Germinal center (tissue), 1 donor: ENCODE measurements at places on chromosomes 3 and 15.
A peak's percentile ranks its signal among the peaks of the same experiment; 100 is the strongest.

DNA sequence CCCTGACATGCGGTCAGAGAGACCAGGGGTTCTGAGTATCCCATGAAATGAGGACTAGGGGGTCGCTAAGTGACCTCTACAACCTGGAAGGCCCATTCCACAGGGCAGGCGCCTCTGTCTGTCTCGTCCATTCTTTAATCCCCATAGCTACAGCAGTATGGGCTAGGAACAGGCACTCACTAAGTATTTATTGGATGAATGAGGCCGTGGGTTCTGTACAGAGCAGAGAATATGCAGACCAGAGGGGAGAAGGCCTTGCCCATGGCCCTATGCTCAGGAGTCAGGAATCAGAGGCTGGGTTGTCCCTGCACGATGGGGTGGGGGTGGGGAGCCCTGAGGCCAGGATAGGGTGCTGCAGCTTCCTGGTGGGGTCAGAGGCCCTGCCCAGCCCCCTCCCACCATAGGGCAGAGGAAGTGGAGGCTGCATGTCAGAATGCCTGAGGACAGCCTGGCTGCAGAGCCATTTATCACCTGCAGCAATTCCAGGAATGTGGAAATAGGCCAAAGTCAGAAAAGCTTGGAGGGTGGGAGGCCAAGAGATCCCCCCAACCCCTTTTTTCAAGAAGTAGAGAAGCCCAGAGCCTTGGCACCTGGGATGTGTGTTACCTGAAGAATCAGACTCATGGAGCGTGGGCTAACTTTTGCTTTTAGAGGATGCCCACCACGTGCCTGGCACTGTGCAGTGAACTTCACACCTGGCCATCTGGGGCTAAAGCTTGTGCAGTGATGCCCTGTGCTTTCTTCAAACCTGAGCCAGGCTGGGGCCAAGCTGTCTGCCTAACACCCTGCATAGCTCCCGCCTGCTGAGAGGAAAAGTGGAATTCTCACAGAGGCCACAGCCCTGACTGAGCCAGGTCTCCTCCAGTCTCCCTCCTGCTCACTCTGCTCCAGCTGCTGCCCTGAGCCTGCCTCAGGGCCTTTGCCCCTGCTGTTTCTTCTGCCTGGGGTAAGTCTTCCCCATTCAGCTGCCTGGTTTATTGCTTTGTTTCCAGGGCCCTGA is 109.4 kb downstream of the WNT7A start:
- no peak for DNase-seq

- no peak for DNase-seq
Observed at GRCh38 chr3:141233457-141234161, 2.0 kb downstream of the PXYLP1 start.

DNA sequence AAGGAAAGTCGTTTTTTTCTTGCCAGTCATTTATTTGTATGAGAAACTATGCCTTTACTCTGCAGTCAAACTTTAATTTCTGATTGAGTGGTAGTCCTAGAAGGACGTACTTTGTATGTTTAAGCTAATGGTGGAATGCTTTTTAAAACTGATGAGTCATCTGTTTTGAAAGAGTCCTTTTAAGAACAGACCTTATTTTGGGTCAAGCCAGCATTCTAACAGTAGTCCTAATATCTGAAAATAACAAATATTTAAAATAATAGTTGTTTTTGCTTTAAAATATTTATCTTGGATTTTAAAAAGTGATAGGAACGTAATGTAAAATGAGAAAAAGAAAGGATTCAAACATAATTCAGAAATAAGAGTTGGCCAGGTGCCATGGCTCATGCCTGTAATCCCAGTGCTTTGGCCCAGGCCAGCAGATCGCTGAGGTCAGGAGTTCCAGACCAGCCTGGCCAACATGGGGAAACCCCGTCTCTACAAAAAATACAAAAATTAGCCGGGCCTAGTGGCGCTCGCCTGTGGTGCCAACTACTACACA is 1.3 kb upstream of the LRRC58 start:
- no peak for DNase-seq

- no peak for DNase-seq
Observed at GRCh38 chr15:69134791-69135190, 25.6 kb upstream of the GLCE start.

DNA sequence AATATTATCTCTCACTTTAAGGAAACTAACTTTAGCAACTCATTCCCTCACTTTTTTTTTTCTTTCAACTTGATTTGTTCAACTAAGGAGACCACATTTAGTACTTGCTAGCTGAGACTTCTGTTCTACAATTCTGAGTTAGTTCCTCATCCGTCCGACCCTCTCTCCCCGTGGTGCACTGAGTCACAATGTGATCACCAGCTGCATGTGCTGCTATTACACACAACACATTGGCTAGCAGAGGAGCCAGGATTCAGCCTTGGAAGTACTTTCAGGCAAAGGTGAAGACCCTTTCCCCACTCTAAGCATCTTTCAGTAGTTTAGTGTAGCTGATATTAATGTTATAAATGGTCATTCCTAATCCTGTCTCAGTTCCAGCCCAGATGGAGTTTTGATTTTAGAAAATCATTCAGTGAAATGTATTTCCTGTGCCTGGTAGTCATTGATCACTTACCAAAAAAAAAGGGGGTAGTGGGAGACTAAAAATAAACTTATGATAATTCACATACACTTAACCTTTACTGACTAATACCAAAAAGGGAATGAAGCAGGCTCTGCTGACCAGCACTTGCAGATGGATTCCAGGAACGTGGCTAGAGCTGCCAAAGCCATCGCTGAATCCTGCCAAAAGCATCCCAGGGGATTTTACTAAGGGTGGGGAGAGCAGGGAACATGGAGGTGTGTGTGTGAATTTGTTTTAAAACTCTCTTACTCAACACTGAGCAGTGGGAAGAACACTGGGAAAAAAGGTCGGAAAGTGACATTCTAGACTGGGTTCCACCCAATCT is 424.8 kb downstream of the LPP start:
- peak; percentile 8 for DNase-seq

DNA sequence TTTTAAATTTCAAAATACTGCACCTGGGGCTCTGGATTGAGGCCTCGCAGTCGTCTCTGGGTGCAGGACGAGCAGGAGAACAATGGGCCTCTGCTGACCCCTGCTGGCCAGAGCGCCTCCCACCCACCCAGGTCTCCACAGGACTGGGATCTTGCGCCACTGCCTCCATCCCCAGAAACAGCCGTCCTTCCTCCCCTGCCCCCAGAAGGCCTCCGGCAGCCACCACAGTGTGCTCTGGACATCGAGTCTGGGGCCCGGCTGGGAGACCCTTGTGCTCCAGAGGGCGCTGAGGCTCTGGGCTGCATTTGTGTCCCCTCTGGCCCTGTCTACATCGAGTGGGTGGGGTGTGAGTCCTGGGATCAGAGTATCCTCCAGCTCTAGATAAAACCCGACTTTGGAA is 6.7 kb upstream of the ACSBG1 start:
- peak; percentile 82 for DNase-seq

DNA sequence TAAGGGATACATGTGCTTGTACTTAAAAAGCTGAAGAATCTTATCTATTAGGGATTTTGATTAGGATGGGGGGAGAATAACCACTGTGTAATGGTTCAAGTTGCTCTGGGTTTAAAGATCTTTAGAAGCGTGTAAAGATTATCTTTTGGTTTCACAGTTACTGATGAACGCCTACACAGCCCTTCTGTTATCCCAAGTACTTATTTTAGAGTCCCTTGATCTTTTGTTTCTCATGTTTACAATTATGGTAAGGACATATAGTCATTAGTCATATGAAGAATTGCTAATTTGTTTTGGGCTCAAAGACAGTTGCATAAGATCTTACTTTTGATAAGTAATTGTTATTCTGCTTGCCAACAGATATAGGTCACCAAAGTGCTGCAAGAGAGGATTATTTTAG is 160.1 kb downstream of the PLCL2 start:
- DNase-seq = no peak

DNA sequence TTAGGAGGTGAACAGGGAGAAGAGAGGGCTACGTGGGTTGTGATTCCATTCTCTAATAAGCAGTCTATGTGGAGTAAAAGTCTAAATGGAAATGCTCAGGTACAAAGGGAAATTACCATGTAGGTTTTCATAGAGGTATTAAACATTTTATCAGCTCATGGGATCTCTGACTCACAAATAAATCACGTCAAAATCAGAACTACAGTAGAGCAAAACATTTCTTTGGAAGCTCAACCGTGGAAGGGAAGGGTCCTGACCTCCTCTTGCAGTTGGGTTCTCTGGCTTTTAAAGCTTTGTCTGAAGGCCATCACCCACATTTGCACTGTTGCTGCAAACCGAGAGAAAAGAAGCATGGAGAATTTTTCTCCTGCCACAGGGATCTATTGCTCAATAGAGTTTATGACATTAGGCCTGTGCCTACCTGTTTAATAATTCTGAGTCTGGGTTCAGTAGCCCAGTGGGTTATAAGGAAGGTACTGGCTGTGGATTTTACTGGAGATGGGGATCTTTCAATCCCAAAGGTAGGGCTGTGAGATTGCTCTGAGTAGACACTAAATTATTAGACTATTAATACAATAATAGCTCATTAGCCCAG is 24.2 kb upstream of the PGPEP1L start:
- DNase-seq = no peak

- DNase-seq = no peak
Observed at GRCh38 chr3:183220828-183221227, 32.2 kb upstream of the B3GNT5 start.

GRCh38 chr15:62564886-62565633 is 400.0 kb upstream of the C2CD4B start:
- DNase-seq = no peak

DNA sequence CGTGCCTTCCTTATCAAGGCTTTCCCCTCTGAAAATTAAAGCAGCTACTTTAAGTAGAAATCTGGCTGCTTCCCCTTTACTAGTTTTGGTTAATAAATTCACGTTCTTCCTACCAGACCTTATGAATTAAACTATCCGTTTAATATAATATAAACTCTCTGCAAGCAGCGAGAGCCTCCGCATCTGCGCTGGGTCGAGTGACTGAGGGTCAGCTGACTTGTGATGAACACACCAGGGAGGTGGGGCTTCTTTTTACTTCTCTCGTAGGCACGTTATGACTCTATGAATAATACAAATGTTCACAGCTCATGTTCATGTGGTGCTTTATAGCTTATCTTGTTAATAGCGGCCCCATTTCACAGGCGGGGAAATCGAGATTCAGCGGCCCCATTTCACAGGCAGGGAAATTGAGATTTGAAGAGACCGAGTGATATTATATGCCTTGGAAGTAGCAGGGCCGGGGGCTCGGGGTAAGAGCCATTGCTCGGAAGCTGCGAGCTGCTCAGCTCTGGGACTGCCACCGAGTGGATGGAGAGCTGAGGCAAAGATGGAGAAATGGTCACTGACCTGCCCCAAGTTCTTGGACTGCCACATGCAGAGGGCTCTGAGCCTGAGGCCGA is 8.3 kb downstream of the MUC4 start:
- DNase-seq = no peak

- DNase-seq = no peak
Observed at GRCh38 chr3:89434621-89435380, 327.4 kb downstream of the EPHA3 start.

DNA sequence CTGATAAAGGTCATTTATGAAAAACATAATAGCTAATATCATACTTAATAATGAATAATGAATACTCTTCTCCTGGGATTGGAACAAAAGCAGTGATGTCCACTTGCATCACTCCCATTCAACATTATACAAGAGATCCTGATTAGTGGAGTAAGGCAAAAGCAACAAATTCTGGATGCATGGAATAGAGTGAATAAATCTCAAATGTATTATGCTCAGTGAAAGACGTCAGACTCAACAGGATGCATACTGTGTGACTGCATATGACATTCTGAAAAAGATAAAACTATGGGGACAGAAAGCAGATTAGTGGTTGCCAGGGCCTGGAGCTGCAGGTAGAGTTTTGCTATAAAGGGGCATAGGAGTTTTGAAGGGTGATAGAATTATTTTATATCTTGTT is 77.6 kb upstream of the ZBTB20 start:
- no peak for DNase-seq

DNA sequence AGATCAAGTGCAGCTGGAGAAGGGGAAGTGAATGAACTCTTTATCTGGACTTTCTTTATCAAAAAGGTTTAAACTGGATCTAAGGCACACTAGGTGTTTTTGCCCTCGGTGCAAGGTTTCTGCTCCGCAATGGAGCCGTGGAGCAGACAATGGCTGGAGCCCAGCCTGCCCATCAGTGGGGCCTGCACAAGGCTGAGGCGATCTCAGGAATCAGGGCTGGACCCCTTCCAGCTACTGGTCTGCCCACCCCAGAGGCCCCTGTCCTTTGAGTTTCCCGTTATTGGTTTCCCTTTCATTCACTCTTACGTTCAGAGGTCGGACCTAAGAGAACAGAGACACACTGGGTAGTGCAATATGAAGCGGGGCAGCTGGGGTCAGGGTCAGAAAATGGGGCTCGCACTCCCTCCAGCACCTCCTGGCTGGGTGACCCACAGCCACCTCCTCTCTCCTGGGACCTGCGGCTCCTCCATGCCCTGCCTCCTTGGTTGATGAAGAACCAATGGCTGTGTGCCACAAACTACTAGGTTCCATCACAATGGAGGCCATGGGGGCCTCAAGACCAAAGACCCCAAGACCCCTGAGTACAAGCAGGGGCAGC is 164.6 kb downstream of the CHSY1 start:
- no peak for DNase-seq

DNA sequence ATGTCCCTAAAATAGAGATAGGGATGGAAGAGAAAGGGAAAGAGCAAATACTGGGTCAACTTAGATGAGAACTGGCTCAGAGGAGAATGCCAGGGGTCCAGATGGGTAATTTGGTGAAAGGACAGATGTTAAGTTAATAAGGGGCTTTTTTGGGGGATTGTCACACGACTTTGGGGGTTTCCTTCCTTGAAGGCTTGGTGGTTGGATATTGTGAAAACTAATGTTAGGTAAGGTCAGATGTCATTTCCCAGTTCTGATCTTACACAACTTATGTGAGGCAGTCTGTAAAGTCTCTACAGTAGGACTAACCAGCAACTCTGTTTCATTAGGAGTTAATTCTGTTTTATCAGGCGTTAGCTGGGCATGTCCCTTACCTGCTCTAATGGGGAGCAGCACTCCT is 231.1 kb downstream of the NR2F2 start:
- DNase-seq = no peak

GRCh38 chr15:101500865-101501551 is 11.5 kb upstream of the PCSK6 start:
- no peak for DNase-seq

GRCh38 chr15:74781431-74782258 is at the start of gene CSK:
TSS of gene CSK (plus strand) at chr15:74782080. CDS start at chr15:74798298, 16,218 bp downstream.
- peak; percentile 89 for DNase-seq

GRCh38 chr3:94132777-94133176 is 69.9 kb downstream of the NSUN3 start:
- DNase-seq = no peak
